Pancreas (tissue), 10 donors: ENCODE measurements at places on chromosomes 11 and 22.

GRCh38 chr11:11262171-11262920 lies 90.7 kb downstream of the CSNK2A3 start:
- H3K27ac ChIP-seq: no peak overlapping the region
- H3K27me3 ChIP-seq: no peaks in the 10 kb centered on the region
- no peak for DNase-seq
- H3K36me3 ChIP-seq: no peaks in the 10 kb centered on the region

DNA sequence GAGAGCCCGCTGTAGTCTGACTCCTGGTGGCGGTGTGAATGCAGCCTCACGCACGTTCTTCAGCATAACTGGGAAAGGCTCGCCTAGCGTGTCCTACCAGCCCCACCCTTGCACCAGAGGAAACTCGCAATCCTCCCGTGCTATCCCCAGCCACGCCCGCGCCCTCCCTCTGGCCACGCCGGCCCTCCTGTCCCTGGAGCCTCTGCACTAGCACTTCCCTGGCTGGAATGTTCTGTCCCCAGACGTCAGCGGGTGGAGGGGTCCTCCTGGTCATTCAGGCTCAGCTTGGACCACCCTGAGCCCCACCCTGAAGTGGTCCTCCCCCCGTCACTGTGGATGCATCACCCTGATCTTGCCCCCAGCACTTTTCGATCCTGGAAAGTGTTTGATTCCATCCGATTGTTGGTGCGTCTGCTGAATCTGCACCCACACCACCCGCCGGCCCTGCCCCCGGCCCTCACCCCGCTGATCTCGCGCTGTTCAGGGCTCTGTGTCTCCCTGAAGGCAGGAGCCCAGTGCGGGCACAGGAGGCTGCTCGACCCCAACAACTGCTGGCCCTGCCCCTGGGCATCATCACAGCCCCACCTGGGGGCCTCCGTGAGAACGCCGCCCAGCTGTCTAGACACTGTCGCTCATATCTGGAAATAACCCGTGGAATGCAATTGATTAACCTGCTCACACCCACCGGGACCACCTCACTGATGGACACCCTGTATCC lies 437.0 kb downstream of the TBC1D22A start:
- H3K36me3 ChIP-seq: no peaks in the 10 kb centered on the region
- H3K4me1 ChIP-seq: peaks cover 8% of the 10 kb centered on the region
- H3K4me3 ChIP-seq: no peak overlapping the region
- peak; percentile 55 for DNase-seq
- no peaks in the 10 kb centered on the region for H3K27me3 ChIP-seq

- H3K4me1 ChIP-seq: no peaks in the 10 kb centered on the region
- DNase-seq: no peak
- no peak overlapping the region for H3K4me3 ChIP-seq
- H3K27me3 ChIP-seq: no peaks in the 10 kb centered on the region
- H3K36me3 ChIP-seq: no peaks in the 10 kb centered on the region
- no peak overlapping the region for H3K27ac ChIP-seq
Measured at GRCh38 chr22:23397613-23398567, 182.2 kb downstream of the IGLL1 start.

DNA sequence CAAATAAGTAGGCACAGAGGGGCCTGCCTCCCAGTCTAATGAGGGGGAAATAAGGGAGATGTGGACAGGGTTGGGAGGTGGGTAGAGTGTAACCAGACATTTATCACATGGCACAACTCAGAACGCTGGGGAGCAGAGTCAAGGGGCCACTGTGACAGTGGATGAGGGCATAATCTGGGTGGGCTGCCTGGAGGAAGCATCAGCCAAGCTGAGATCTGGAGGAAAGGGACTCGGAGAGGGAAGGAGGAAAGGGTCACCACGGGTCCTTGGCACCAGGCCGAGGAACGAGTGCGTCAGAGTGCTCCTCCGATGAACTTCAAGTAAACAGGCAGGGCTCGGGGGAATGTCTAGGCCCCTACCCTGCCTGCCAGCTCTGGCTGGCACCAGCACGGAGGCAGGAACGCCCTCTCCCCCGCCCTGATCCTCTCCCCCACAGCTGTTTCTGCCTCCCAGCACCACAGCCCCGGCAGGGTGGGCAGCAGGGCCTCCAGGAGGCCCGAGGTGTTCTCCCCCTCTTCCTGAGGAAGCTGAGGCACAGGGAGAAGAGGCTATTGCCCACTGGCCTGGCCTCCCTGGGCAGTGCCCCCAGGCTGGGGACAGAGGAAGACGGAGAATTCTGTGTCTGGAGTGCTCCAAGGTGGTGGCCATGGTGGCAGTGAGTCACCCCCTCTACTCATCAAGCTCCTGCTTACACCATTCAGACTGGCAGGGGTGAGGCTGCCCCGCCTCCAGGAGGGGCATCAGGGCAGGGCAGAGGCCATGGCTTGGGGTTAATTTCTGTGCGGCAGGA lies 4.2 kb downstream of the ALDH3B1 start:
- H3K27me3 ChIP-seq: no peaks in the 10 kb centered on the region
- H3K27ac ChIP-seq: peak overlapping the region; percentile 89
- peaks cover 14% of the 10 kb centered on the region for H3K4me1 ChIP-seq
- H3K36me3 ChIP-seq: no peaks in the 10 kb centered on the region
- peak; percentile 23 for DNase-seq

- H3K27me3 ChIP-seq: no peaks in the 10 kb centered on the region
- no peak overlapping the region for H3K27ac ChIP-seq
- H3K4me1 ChIP-seq: no peaks in the 10 kb centered on the region
- no peaks in the 10 kb centered on the region for H3K36me3 ChIP-seq
Measured at GRCh38 chr11:122229481-122230384, 113.7 kb upstream of the BLID start.

DNA sequence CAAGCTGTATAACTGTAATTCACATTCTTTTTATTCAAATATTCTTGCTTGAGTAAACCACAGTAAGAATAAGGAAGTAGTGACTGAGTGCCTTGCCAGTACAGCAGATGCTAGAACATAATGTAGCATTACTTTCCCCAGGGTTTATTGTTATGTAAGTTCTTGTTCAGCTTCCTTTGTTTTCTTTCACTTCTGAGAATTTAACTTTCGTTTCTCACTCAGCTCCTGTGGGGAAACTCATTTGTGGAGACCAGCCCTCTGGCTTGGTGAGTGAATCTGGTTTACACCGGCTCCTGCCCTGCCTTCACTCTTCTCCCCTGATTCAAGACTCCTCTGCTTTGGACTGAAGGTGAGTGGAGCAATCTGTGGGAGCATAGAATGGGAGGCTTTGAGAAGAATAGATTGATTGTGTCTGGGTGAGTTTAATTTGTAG lies at the start of gene TRIM22:
Gene TRIM22, plus strand, starts transcription at position 240 of the 433 bp plus-strand sequence. CDS start 6,443 bp downstream, outside the sequence.
- H3K4me3 ChIP-seq: peak within 1 kb of the TSS; percentile 19
- H3K27ac ChIP-seq: peak within 1 kb of the TSS; percentile 66
- no peaks in the 10 kb centered on the region for H3K36me3 ChIP-seq
